Osteocyte (in vitro differentiated cells): ENCODE measurements at places on chromosomes 3 and 15. TPM values are rescaled to one million over a fixed set of nuclear protein-coding genes. Genes with fewer than 3 reads are reported as not detected.

CORO2B gene
- total RNA-seq = 21.8 and 22.6 TPM in 2 replicates

RBP2 gene
- not detected in 2 replicates for total RNA-seq

DNA sequence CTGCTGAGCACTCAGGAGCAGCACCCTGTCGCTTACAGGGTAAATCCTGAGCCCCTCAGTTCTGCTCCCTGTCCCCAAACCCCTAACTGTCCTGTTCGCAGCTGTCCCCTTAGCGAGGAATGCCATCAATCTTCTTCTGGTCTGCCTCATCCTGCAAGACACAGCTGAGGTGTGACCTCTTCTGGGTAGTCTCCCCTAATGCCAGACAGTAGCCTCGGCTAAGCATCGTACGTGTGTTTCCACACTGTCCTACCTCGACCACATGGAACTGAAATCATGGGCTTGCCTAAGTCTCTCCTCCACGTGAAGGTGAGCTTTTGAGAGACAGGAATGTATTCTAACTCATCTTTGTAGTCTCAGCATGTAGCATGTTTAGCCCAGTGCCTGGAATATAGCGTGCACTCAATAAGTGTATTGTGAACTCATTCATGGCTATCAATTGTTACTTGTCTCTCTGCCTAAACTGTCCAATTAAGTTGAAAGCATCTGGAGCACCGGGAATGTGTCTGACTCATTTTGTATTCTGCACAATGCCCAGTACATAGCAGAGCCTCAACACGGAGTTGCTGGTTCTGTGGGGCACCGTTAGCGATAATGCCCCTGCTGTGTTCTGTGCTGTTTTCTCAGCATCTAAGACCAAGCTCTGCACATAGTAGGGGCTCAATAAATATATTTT, 90.2 kb downstream of the HES1 start:
- peaks cover 65% of the 10 kb centered on the region for H3K27me3 ChIP-seq
- no peak overlapping the region for H3K27ac ChIP-seq
- no peak overlapping the region for H3K4me3 ChIP-seq
- peaks cover 16% of the 10 kb centered on the region for H3K4me1 ChIP-seq
- H3K36me3 ChIP-seq = peaks cover 3% of the 10 kb centered on the region

DNA sequence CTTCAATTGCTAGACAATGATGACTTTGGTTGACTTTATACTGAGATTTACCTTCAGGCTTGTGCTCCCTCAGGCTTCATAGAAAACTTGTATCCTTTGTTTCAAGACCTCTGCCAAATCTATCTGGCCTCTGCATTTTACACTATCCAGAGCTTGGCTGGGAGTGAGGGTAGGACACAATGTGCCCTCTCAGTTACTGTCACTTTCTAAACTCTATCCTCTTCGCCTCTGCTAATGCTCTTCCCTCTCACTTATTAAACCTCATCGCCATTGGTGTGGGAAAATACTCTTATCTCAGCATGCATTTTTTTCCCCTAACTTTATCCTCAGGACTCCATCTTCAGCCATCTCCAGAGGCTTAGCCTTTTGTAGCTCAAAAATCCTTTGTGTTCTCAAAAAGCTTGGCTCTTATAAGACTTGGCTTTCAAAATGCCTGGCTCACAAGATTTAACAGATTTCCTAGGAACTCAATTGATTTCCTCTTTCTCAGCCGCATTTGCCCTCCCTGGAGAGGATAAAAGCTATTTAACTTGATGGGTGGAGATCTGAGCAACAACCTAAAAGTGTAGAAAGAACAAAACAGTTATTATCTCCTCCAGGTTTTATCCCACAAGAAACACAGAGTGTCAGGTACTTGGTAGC, 28.3 kb downstream of the SUCNR1 start:
- no peaks in the 10 kb centered on the region for H3K36me3 ChIP-seq
- no peak for DNase-seq
- no peak overlapping the region for H3K4me3 ChIP-seq
- H3K27me3 ChIP-seq = no peaks in the 10 kb centered on the region
- peaks cover 35% of the 10 kb centered on the region for H3K4me1 ChIP-seq
- H3K27ac ChIP-seq = no peak overlapping the region

GRCh38 chr3:31495971-31496665, 36.6 kb upstream of the STT3B start:
- no peak for DNase-seq
- H3K4me1 ChIP-seq = no peaks in the 10 kb centered on the region
- H3K36me3 ChIP-seq = no peaks in the 10 kb centered on the region
- no peak overlapping the region for H3K4me3 ChIP-seq
